Breast epithelium (tissue), 4 donors: ENCODE measurements at places on chromosomes 2 and 18. TPM values are rescaled to one million over a fixed set of nuclear protein-coding genes. Genes with fewer than 3 reads are reported as not detected.

Gene ALPP
- total RNA-seq, result not detected

Gene DSG2
- total RNA-seq, result 61.3 TPM

DNA sequence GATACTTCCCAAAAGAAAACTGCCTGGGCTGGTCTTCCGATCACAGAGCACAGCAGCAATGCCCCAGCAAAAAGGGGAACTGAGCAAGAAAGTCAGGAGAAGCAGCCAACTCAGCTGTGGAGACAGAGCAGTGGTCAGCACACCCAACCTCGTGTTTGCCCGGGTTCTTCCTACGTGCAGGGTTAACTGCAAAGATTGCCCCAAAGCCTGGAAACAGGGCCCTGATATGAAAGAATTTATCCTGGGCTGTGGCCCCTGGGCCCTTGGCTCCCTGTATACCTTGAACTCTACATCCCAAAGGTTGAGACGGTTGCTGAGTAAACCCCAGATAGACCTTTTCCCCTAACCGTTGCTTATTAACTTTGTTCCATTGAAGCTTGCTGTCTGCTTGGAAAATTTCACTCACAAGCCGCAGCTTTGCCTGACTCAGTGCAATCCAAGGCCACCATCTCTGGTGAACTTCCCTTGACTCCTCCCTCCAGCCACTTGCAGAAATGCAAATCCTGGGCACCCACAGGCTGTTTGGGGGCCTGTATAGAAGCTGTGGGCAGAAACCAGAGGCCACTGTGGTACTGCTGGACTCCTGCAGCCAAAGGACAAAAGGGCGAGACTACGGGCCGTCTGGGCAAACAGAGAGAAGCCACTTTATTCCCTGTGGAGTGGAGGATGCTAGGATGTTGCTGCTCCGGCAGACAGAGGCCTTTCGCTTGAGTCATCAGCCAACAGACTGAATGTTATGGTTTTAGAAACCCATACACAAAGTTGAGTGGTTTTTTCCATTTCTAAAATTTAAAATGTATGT is 18.2 kb downstream of the NRP2 start:
- DNase-seq, result no peak
- H3K36me3 ChIP-seq, result no peaks in the 10 kb centered on the region
- no peaks in the 10 kb centered on the region for H3K4me1 ChIP-seq
- no peak overlapping the region for H3K4me3 ChIP-seq

GRCh38 chr2:23311186-23311585 is 73.8 kb upstream of the KLHL29 start:
- H3K27me3 ChIP-seq, result no peaks in the 10 kb centered on the region
- H3K36me3 ChIP-seq, result no peaks in the 10 kb centered on the region
- no peak overlapping the region for H3K27ac ChIP-seq
- H3K4me1 ChIP-seq, result no peaks in the 10 kb centered on the region
- no peak overlapping the region for H3K4me3 ChIP-seq

DNA sequence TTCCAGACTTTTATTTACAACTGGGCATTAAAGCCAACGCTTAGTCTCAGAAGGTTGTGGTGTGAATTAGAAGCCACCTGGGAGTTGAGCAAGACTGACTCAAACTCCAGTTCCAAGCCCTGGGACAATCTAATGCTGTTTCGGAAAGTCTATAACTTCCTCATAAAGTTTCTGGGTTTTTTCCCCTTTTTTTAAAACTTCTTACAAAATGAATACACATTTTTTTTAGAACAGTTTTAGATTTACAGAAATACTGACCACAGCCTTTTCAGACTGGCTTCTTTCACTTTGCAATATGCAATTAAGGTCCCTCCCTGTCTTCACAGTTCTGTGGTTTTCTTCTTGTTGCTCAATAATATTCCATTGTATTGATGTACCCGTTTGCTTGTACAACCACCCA is 115.9 kb upstream of the TWIST2 start:
- no peak overlapping the region for H3K4me3 ChIP-seq
- no peaks in the 10 kb centered on the region for H3K27me3 ChIP-seq
- no peaks in the 10 kb centered on the region for H3K36me3 ChIP-seq
- H3K4me1 ChIP-seq, result no peaks in the 10 kb centered on the region
- H3K27ac ChIP-seq, result no peak overlapping the region
- no peak for DNase-seq

DNA sequence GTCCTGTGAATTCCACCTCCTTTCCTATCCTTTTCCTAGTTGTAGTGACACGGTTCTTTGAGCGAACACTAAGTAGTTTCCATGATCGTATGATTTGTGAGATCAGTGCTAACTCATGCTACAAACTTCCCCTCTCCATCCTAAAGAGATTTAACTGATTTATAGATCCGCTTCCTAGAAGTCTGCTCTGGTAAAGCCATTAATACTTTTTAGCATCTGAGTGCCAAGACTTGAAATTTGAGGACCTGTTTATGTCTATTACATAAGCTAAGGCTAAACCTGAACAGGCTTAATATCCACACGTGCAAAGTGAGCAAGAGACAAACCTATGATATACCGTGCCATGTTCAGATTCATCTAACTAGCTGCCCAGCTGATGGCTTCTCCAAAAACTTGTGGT is 14.9 kb downstream of the PROKR1 start:
- H3K4me3 ChIP-seq, result no peak overlapping the region
- no peaks in the 10 kb centered on the region for H3K4me1 ChIP-seq
- no peaks in the 10 kb centered on the region for H3K27me3 ChIP-seq

DNA sequence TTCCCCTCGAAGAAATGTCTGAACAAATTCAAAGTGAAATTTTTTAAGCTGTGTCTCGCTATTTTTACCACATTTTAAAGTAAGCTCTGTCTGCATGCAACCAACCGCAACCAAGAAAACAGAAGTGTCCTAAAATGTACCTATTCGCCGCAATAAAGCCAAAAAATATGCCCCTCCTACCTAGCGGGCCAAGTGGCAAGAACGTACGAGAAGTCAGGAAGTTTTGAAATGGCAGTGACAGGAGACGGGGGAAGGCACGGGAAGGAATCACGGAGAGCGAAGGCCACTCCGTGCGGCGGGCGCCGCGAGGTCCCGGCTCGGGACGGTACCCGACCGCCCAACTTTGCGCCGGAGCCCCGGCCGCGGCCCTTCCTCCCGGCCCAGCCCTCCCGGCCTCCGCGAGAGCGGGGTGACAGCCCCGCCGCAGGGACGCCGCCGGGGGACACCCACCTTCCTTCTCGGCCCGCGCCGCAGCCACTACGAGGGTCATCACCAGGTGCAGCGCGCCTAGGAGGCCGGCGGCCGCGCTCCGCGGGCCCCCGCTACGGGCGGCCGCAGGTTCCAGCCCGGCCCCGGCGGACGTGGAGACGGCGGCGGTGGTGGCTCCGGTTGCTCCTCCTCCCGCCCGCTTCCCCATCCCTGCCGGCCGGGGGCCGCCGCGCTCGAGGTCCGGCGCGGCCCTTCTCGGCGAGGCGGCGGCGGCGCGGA is 568 bp downstream of the TMEM131 start:
- H3K4me3 ChIP-seq, result peak overlapping the region; percentile 99
- H3K27ac ChIP-seq, result peak overlapping the region; percentile 95
- no peaks in the 10 kb centered on the region for H3K36me3 ChIP-seq
- H3K4me1 ChIP-seq, result no peaks in the 10 kb centered on the region
- no peak for DNase-seq
- H3K27me3 ChIP-seq, result no peaks in the 10 kb centered on the region
